ENCODE measurements at places on chromosomes 2 and 18.
A peak's percentile ranks its signal among the peaks of the same experiment; 100 is the strongest.

GRCh38 chr18:49976795-49977560, 163.6 kb upstream of the ACAA2 start:
- DNase-seq, result no peak

GRCh38 chr2:234348081-234348480, 148.8 kb downstream of the ARL4C start:
- DNase-seq, result no peak

GRCh38 chr2:163878718-163879117, 142.9 kb upstream of the FIGN start:
- no peak for DNase-seq

DNA sequence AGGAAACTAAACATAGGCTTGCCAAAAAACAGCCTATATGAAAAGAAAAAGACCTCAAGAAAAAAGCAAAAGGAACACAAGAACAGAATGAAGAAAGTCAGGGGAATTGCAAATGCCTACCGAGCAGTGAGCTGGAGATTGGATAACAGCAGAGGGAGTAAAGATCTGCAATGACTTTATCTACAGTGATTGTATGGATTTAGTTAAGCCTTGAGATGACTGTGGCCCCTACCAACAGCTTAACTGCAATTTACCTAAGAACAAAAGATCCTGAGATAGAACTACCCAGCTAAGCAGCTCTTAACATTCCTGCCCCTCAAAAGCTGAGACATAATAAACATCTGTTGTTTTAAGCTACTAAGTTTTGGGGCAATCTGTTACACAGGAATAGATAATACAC, 20.5 kb downstream of the LNPK start:
- DNase-seq, result no peak

DNA sequence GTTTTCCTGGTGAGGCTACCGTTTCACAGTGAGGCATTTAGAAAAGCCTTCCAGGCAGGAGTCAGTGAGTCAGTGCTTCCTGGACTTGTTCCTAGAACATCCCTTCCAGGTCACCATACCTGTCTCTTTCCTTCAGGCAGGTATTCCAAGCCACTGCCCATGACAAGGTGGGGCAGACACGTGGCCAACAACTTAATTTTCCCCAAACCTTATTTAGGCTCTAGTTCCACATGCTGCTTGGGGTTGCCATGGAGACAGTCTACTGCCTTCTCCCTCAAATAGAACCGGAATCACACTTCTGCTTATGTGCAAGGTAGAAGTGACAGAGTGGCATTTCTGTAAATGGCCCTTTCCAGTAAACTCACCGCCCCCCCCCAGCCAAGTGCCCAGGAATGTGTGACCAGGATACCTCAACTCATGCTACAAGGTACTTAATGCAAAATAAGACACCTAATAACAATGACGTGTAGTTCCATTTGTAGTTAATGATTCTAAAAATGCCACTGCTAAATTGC, 258.3 kb downstream of the PRKCE start:
- DNase-seq, result no peak

DNA sequence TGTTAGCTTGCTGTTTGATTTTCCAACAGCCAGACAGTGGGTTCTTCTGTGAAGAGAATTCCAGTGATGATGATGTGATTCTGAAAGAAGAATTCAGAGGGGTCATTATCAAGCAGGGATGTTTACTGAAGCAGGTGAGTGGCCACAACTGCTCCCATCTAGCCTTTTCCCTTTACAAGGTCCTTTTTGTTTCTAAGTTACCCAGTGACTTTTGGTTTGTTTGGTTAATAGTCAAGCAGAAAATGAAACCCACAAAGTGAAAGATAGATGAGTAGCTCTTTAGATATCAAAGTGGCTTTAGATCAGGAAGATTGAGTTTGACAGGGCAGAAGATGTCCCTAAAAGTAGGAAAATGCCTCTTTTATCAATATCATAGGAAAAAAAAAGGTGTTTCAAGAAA, 23.3 kb downstream of the PLEK start:
- DNase-seq, result no peak

DNA sequence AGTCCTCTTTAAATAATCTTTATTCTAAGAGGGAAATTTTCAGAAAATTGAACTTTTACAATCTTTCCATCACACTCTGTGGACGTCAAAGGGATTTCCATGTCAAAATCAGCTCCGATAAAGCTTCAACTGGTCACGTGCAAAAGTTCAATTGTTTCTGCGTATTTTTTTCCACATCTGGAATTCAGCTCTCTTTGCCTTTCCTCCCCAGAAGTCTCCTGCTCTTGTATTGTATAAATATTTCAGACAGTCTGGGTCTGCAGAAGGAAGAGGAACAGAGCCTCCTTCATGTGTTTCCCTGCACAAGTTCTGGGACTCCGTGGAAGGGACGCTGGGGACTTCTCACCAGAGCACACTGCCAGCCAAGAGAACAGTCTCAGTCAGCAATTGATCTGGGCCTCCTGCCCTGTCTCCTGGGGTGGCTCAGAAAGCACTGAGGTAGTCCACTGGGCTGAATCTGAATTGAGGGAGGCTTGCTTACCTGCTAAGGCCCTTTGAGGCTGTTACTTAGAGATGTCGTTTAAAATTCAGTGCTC, 251.5 kb downstream of the TFCP2L1 start:
- DNase-seq, result no peak

DNA sequence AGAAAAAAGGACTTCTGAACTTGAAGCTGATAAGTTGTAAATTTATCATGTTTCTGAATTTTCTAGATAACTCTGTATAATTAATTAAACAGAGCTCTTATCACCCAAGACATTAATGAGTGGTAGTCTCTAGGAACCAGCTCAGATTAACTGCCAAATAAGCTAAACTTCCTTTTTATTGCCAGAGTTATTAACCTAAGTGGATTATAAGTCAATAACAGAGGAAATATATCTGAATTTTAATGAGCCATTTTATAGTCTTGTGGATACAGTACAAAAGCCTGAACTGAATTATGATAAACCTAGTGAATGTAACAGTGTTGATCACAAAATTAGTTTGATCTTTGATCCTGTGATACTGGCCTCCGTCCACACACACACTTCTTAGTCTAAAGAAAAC, 111.5 kb downstream of the COMMD1 start:
- DNase-seq, result no peak

DNA sequence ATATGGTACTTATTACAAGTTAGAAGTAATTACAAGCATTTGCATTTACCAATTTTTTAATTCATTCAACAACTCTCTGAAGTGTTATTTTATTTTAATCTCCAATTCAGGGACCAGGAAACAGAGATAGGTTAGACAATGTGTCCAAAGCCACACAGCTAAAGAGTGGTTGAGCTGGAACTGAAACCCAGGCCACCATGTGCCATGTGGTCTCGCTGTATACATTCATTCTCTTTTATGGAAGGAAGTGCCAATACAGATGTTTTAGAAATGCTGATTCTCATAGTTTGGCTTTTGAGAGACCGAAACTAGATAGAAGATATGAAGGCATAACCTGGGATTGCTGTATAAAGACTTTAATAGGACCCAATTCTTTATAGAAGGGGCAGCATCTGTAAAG, 684.6 kb upstream of the ID2 start:
- DNase-seq, result no peak

DNA sequence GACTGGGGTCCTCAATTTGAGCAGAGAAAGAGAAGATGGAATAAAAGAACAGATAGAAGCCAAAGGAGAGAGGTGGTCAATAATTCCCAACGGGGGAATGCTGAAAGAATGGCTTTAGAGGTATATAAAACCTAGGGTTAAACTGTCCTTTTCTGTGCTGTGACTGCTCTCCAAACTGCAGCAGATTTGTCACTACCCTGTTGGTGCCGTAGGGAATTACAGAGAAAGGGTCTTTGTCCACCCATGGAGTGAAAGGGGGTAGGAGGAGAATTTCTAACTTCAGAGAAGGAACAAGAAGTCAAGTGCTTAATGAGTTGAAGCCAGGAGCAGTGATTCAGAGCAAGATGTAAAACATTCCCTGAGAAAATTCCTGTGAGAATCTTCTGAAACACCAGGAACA, 486.5 kb downstream of the NUP35 start:
- no peak for DNase-seq

- no peak for DNase-seq
Observed at GRCh38 chr18:42752916-42753315, 362.6 kb downstream of the RIT2 start.

GRCh38 chr2:122750808-122751207, 995.4 kb downstream of the TSN start:
- DNase-seq, result no peak

GRCh38 chr2:146602856-146603255, 1242.0 kb upstream of the ACVR2A start:
- no peak for DNase-seq

DNA sequence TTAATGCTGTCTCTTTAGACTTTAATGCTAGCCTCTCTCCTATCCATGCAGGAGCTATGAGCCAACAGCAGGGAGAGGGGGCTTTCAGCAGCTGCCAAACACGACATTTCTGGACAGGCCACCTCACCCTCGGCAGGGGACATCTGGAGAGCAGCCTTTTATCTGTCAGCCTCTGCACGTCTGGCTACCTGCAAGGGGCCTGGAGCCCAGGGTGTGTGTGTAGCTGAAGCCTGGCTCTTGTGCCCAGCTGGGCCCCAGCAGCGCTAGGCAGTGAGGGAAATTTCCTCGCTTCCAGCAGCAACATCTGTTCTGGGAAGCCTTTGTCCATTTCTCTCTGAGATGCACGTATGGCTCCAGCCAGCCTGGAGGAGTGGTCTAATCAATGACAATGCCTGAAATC, 728.7 kb upstream of the ID2 start:
- no peak for DNase-seq

- peak; percentile 50 for DNase-seq
Observed at GRCh38 chr18:48785091-48785614, 165.6 kb downstream of the SMAD7 start.

DNA sequence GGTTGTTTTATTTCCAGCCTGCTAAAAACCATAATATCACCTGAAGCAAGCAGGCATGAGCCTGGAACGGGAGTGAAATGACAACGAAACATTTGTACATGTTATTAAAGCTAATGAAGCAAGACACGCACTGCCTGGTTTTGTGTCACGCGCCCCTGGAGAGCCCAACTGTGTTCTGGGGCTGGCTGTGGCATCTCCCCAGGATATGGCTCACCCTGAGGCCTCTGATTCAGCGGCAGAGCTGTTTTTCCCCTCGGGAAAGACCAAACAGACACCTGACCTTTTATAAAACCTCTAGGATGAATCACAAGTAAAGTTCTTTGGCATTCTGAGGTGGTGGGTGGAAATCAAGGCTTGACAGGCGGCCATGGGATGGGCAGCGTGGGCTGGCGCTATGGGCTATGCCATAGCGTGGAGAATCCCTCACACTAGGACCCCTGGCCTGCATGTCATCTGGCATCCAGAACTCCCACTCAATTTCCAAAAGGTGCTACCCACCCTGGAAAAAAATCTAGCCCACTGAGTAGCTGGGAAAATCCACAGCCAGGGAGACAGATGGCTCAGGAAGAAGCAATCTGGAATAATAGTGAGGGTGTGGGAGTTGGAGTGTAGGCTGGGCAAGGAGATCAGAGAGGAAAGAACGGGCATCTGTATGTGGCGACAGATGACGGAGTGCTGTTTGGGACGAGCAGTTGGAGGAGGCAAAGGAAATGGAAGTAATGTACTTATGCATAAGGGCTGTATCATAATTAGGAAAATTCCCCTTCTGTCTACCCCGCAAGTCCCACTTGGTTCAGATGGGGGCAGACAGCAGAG, 262.0 kb downstream of the AFF3 start:
- DNase-seq, result no peak

- DNase-seq, result no peak
Observed at GRCh38 chr2:210966330-210966729, 409.9 kb downstream of the CPS1 start.

- DNase-seq, result no peak
Observed at GRCh38 chr2:122683018-122683417, 927.6 kb downstream of the TSN start.

DNA sequence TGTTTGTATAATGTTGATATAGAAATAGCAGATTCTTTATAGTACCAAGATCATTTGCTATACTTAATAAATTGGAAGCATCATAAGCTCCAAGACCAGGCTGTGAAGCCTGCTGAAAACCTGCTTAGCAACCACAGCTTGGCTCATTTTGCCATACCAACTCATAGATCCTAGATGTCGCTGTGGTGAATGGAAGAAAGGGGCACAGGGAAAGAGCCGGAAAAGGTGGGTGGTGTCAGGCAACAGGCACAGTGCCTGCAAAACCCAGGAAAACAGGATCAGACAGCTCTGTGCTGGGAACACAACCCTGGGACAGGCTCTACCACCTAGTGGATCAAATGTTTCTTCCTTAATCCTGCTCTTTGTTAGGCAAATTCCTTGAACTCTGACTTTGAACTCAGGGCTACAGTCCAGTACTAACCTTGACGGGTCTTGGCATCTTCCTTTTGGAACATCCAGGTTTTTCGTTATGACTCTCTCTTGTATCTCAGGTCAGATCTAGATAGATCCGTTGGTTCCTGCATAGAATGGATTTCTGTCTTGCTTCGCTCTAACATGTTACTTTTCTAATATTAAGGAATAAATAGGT, 31.6 kb downstream of the TWSG1 start:
- DNase-seq, result no peak

DNA sequence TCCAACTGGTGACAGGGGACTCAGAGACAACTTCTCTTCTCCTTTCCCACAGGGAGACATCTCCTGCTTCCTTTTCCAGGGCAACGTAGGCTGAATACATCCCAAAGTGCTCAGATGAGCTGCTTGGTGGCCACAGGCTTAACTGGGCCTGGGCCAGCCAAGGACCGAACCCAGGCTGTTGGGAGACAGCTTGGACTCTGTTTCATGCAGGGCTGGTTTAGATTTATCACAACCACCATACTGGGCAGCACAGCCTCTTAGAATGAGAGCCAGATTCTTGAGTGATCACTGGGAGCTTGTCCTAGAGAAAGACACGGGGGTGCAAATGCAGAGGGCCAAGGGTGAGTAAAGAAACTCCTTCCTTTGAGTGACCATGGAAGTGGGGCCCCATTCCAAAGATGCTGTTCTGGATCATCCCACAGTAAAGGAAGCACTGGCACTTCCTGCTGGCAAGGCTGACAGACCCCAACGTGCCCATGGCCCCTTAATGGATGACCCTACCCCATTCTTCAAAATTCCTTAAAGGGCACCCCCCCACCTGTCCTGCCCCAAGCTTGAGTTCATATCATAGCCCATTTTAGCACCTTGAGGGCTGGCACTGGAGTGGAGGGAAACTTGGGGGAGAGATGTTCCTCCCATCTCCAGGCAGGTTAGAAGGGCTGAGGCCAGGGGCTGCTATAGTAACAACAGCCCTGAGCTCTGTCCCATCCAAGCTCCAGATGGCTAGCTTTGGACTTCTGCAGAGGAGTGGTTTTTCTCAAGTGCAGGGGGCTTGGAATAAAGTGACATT, 84.1 kb downstream of the CAPN13 start:
- DNase-seq, result no peak

GRCh38 chr2:131044757-131045150, 48.5 kb downstream of the FAM168B start:
- no peak for DNase-seq

DNA sequence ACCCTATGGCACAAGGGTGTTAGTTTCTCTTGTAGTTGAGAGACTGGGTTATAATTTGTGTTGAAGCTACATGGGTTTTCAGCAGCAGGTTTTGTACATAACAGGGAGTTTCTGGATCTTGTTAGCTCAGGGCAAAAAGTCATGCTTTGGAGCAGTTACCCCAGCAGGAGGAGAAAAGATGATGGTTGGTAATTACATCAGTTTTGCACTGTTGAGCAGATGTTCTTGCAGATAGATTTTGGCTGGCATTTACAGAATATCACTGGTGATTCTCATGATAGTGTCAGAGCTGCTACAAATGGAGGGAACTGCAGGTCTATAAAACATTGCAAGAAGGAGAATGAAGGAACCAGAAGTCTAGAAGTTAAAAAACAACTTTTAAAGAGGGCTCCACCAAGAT, 215.2 kb upstream of the ATP5MC3 start:
- no peak for DNase-seq
